ENCODE measurements at places on chromosomes 16 and 17.

- peaks cover 14% of the 10 kb centered on the region for H3K4me1 ChIP-seq
- H3K36me3 ChIP-seq = peaks cover 53% of the 10 kb centered on the region
- no peaks in the 10 kb centered on the region for H3K27me3 ChIP-seq
- DNase-seq = no peak
- H3K4me3 ChIP-seq = no peak overlapping the region
Observed at GRCh38 chr17:10726196-10726595, 3.6 kb downstream of the TMEM220 start.

DNA sequence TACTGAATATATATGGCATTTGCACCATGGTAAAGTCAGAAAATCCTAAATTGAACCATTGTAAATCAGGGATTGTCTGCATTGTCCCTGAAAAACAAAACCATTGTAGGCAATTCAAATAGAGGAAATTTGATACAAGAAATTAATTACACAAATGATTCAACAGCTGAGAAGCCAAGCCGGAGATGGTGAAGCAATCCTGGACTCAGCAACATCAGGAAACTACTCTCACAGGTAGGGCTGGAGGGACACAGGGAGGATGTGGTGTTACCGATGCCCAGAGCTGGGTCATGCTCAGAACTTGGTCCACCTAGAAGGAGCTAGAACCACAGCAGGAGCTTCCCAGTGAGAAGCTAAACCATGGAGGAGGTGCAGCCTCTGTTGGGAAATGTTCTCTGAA is 18.5 kb upstream of the SCNN1B start:
- H3K27me3 ChIP-seq = no peaks in the 10 kb centered on the region
- H3K4me3 ChIP-seq = no peak overlapping the region
- no peak for DNase-seq
- H3K4me1 ChIP-seq = no peaks in the 10 kb centered on the region
- no peaks in the 10 kb centered on the region for H3K36me3 ChIP-seq
- no peak overlapping the region for H3K27ac ChIP-seq

DNA sequence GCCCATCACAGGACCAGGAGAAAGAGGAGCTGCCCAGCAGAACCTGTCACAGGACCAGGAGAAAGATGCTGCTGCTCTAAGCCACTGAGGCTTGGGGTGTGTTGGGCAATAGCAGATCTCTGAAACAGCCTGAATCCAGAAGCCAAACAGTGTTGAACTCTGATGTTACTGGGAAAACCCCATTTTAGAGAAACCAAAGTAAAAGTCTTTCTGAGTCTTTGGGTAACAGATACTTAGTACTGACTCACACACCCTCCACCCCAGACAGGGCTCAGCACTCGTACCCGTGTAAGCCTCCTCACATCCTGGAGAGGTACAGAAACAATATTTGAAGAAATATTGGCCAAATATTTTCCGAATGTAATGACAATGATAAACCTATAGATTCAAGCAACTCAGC is 82.8 kb upstream of the GNG13 start:
- no peak for DNase-seq
- H3K4me1 ChIP-seq = no peaks in the 10 kb centered on the region
- H3K36me3 ChIP-seq = peaks cover 34% of the 10 kb centered on the region
- H3K27ac ChIP-seq = no peak overlapping the region
- no peaks in the 10 kb centered on the region for H3K27me3 ChIP-seq

DNA sequence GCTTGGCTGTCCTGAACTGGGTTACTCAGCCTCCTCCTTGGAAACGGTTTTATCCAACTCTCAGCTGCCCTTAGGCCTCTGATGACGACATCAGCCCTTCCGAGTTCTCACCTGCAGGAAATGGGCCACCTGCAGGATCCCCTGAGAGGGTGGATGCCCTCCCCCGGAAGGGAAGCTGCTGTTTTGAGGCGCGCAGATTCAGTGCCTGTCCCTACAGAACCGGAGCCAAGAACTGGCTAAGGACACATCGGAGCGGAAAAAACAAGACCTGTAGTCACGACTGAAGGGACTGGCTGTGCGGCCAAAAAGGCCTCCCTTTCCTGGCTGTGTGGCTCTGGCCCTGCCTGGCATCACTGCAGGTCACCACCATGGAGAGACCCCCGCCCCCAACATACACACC is 11.7 kb upstream of the C16orf95 start:
- H3K27ac ChIP-seq = no peak overlapping the region
- no peak for DNase-seq
- no peaks in the 10 kb centered on the region for H3K27me3 ChIP-seq
- H3K4me1 ChIP-seq = no peaks in the 10 kb centered on the region
- H3K4me3 ChIP-seq = no peak overlapping the region
- peaks cover 65% of the 10 kb centered on the region for H3K36me3 ChIP-seq

DNA sequence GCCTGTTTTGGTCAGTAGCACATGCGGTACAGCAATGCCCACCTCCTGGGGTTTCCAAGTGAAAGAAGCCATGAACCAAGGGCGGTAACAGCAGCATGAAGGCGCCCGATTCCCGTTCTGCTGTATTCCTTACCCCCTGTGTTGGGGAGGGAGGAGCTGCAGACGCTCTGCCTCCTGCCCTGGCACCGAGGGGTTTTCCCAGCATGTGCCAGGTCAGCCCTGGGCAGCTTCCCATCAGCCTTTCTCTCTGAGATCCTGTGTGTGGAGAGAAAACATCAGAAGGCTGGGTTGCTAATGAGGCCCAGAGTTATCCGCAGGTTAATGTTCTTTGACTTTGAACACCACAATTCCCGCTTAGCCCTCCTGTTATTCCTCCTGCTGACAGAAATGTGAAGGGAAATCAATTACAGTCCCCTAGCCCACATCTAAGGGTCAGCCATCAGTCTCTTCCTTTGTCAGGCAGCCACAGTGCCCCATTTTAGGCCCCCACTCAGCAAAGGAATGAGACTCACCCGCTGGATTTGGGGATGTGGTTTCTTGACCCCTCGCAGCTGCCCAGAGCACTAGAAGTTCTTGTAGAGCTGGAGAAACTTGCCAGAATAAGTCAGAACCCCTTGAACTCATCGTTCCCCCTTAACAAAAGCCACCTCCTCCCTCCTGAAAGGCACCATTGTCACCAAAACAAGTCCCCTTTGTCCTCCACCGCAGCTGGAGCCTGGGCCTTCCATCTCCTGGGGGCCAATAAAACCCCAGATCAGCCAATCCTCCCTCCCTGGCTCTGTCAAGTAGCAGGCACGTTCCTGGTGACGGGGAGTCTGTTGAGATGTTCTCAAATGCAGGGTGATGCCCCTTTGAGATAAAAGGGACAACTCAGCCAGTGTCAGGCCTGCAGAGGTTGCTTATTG is 168.5 kb downstream of the KATNIP start:
- no peak overlapping the region for H3K27ac ChIP-seq
- H3K27me3 ChIP-seq = no peaks in the 10 kb centered on the region
- DNase-seq = peak; percentile 58

- H3K4me1 ChIP-seq = peaks cover 32% of the 10 kb centered on the region
- H3K27me3 ChIP-seq = peaks cover 10% of the 10 kb centered on the region
- no peak overlapping the region for H3K27ac ChIP-seq
Observed at GRCh38 chr17:45435481-45435880, 2.8 kb upstream of the ARHGAP27 start.

DNA sequence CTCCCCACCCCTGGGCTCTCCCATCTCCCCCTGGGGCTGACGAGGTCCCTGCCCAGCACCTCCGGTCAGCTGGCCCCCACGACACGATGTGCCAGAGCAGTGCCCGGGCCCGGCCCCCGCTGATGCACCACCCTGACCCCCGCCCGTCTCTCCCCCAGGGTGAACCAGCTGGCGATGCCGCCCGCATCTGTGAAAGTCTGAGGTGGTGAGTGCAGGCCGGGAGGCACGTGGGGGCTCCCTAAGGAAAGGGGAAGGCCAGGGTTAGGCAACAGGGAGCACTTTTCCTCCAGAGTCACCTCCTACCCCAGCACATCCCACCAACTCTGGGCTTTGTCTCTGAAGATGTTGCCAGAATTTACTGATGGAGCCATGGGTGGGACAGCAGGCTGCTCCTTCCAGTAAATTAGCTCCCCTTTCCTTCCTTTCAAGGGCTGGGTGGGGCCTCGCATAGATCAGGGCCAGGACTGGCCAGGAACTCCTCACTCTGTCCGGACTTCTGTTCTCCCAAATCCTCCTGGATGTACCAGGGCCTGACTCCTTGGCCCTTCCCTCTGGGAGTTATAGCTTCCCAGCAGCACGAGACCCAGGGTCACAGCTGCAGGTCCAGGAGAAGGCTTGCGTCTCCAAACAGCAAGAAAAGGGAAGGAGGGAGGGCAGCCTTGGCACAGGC is 18.3 kb downstream of the MYBBP1A start:
- no peak for DNase-seq
- peaks cover 22% of the 10 kb centered on the region for H3K36me3 ChIP-seq
- peaks cover 86% of the 10 kb centered on the region for H3K4me1 ChIP-seq
- peaks cover 9% of the 10 kb centered on the region for H3K27me3 ChIP-seq

- no peak overlapping the region for H3K27ac ChIP-seq
- no peaks in the 10 kb centered on the region for H3K4me1 ChIP-seq
- no peak overlapping the region for H3K4me3 ChIP-seq
- H3K27me3 ChIP-seq = no peaks in the 10 kb centered on the region
- DNase-seq = no peak
Observed at GRCh38 chr17:70750983-70751382, 581.7 kb downstream of the KCNJ2 start.

GRCh38 chr17:49187301-49187700 is 23.1 kb downstream of the GNGT2 start:
- no peaks in the 10 kb centered on the region for H3K4me1 ChIP-seq
- H3K27me3 ChIP-seq = no peaks in the 10 kb centered on the region
- H3K4me3 ChIP-seq = no peak overlapping the region
- H3K27ac ChIP-seq = no peak overlapping the region
- DNase-seq = no peak

DNA sequence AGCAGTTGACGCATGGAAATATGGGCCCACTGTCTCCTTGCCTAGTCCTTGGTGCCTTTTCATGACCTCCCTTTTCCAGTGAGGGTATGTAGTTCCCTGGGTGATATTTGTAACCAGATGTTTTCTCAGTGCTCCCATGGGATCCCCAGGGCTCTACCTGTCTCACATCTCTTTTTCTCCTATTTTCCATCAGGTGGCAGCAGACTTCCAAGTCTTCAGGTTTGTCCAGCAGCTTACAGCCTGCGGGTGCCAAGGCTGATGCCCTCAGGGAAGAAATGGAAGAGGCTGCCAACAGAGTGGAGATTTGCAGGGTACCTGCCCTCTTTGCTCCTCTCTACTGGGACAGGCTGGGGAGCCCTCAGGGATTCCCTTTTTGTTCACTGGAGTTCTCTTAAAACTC is 89.1 kb downstream of the ELAC2 start:
- no peak overlapping the region for H3K4me3 ChIP-seq
- H3K27ac ChIP-seq = no peak overlapping the region
- peaks cover 17% of the 10 kb centered on the region for H3K36me3 ChIP-seq

- peaks cover 27% of the 10 kb centered on the region for H3K36me3 ChIP-seq
- H3K4me1 ChIP-seq = peaks cover 2% of the 10 kb centered on the region
- no peak overlapping the region for H3K4me3 ChIP-seq
- no peaks in the 10 kb centered on the region for H3K27me3 ChIP-seq
- DNase-seq = no peak
Observed at GRCh38 chr16:15881794-15882379, 6.5 kb downstream of the CEP20 start.

DNA sequence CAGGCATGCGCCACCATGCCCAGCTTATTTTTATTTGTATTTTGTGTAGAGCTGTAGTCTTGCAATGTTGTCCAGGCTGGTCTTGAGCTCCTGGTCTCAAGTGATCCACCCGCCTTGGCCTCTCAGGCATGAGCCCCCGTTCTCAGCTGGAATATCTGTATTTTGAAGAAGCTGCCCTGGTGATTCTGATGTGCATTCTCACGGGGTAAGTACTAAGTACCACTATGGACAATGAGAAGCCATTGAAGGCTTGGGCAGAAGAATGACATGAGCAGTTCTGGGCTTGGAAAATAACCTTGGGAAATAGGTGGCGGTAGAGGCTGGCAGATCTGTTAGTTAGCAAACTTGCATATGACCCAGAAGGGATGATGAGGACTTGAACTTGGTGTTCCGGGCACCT is 15.6 kb upstream of the NKD1 start:
- no peak for DNase-seq
- no peaks in the 10 kb centered on the region for H3K36me3 ChIP-seq
- no peaks in the 10 kb centered on the region for H3K27me3 ChIP-seq
- H3K27ac ChIP-seq = no peak overlapping the region
- H3K4me1 ChIP-seq = no peaks in the 10 kb centered on the region

- H3K27me3 ChIP-seq = no peaks in the 10 kb centered on the region
- H3K36me3 ChIP-seq = no peaks in the 10 kb centered on the region
- peaks cover 18% of the 10 kb centered on the region for H3K4me1 ChIP-seq
- no peak overlapping the region for H3K27ac ChIP-seq
- DNase-seq = peak; percentile 72
Observed at GRCh38 chr17:35931794-35932425, 1.3 kb upstream of the RDM1 start.
